Bladder microvascular endothelial cell (primary cell): ENCODE measurements at places on chromosomes 12 and 14. TPM values are rescaled to one million over a fixed set of nuclear protein-coding genes. Genes with fewer than 3 reads are reported as not detected.

GPR68 gene
- total RNA-seq, result 1.5 and 1.6 TPM in 2 replicates

RNASE3 gene
- total RNA-seq, result not detected in 2 replicates

LRIG3 gene
- 22.5 and 71.9 TPM in 2 replicates for total RNA-seq

NEMP1 gene
- total RNA-seq, result 6.5 and 12.8 TPM in 2 replicates

ZC2HC1C gene
- total RNA-seq, result 0.49 and 0.63 TPM in 2 replicates

GZMB gene
- total RNA-seq, result not detected in 2 replicates

NDRG2 gene
- 0.65 and 1.5 TPM in 2 replicates for total RNA-seq

TAS2R19 gene
- total RNA-seq, result 2.1 and 15.5 TPM in 2 replicates

A2M gene
- total RNA-seq, result 81.1 and 198 TPM in 2 replicates

ALG10 gene
- total RNA-seq, result 5.8 and 13.8 TPM in 2 replicates

DGLUCY gene
- total RNA-seq, result 44.2 and 69.6 TPM in 2 replicates

NPAS3 gene
- total RNA-seq, result 0.16 and 0.38 TPM in 2 replicates

FLRT2 gene
- 10.4 and 531 TPM in 2 replicates for total RNA-seq

PXMP2 gene
- total RNA-seq, result 20.2 and 26.1 TPM in 2 replicates

BMP4 gene
- 33.8 and 138 TPM in 2 replicates for total RNA-seq

BEGAIN gene
- total RNA-seq, result 0.44 TPM in 1 of 2 replicates, not detected in the other

OR6J1 gene
- total RNA-seq, result not detected in 2 replicates

MYH6 gene
- not detected in 2 replicates for total RNA-seq

MANSC1 gene
- 4.7 and 6.5 TPM in 2 replicates for total RNA-seq

FAM90A1 gene
- not detected in 2 replicates for total RNA-seq

SLC10A1 gene
- not detected in 2 replicates for total RNA-seq

MMP17 gene
- 3.4 and 5.1 TPM in 2 replicates for total RNA-seq

COX8C gene
- total RNA-seq, result not detected in 2 replicates

SMCO2 gene
- 0.32 and 0.57 TPM in 2 replicates for total RNA-seq

ACSS3 gene
- total RNA-seq, result 0.06 and 0.16 TPM in 2 replicates

LHX5 gene
- total RNA-seq, result not detected in 2 replicates

SLC39A5 gene
- total RNA-seq, result 0.38 TPM in 1 of 2 replicates, not detected in the other

OVCH1 gene
- total RNA-seq, result not detected in 2 replicates

TOMM20L gene
- total RNA-seq, result not detected in 2 replicates

LGR5 gene
- total RNA-seq, result not detected in 2 replicates

CD163L1 gene
- total RNA-seq, result 4.7 and 15.8 TPM in 2 replicates

TGM1 gene
- total RNA-seq, result 0.32 and 1.6 TPM in 2 replicates

ABHD12B gene
- total RNA-seq, result not detected in 2 replicates

RGS6 gene
- total RNA-seq, result not detected in 2 replicates

GDF3 gene
- 0.06 and 0.16 TPM in 2 replicates for total RNA-seq

MAPK1IP1L gene
- 11.7 and 23.5 TPM in 2 replicates for total RNA-seq

FOXG1 gene
- total RNA-seq, result not detected in 2 replicates

CCDC38 gene
- under 0.01 TPM in 1 of 2 replicates, not detected in the other for total RNA-seq

RTL1 gene
- total RNA-seq, result not detected in 2 replicates

FAM181A gene
- not detected in 2 replicates for total RNA-seq
